Activated naive CD8-positive, alpha-beta T cell treated with anti-CD3 and anti-CD28 coated beads for 36 hours (primary cell): ENCODE measurements at places on chromosomes 6 and 20.

GRCh38 chr6:128731249-128732165 lies 151.4 kb upstream of the LAMA2 start:
- H3K36me3 ChIP-seq = no peaks in the 10 kb centered on the region
- no peak overlapping the region for H3K4me3 ChIP-seq
- peaks cover 3% of the 10 kb centered on the region for H3K4me1 ChIP-seq
- H3K27me3 ChIP-seq = peaks cover 39% of the 10 kb centered on the region
- DNase-seq = no peak

DNA sequence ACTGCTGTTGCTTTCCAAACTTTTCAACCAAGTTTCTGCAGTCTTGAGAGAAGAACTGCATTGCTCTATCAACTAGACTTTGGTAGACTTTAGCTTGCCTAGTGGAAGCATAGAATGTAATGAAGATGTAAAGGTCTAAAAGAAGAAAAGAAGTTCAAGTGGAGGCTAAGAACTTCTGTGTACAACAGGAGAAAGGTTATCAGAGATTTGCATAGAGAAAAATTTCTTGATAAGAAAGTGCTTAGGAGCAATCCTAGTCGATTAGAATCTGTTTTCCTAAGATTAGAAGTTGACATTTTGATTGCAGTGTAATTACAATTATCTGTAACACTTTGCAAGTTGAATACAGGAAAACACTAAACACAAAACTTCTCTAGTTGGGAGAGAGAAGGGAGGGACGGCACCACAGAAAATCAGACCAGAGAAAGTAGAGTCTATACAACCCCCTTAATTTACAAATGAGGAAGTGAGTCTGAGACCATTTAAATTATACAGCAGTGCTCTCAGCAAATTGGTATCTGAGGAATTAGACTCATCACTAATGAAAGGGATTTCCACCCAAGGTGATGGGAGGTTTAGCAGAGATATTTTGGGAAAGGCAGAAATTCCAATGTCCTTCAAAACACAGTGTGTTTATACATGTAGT lies 194.3 kb upstream of the MARCKS start:
- no peak overlapping the region for H3K27ac ChIP-seq
- no peak overlapping the region for H3K4me3 ChIP-seq
- H3K4me1 ChIP-seq = no peaks in the 10 kb centered on the region
- H3K27me3 ChIP-seq = peaks cover 9% of the 10 kb centered on the region
- no peaks in the 10 kb centered on the region for H3K36me3 ChIP-seq
- DNase-seq = no peak

DNA sequence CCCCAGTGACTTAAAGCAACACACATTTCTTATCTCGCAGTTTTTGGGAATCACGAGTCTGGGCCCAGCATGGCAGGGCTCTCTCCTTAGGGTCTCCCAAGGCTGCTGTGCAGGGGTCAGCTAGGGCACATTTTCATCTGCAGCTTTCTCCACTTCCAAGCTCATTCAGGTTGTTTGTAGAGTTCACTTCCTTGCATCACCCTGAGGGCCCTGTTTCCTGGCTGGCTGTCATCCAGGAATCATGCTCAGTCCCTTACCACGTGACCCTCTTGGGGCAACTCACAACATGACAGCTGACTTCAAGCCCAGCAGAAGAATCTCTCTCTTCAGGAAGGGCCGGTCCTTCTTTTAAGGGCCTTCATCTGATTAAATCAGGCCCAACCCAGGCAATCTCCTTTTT lies 21.3 kb downstream of the SNAP25 start:
- DNase-seq = no peak
- H3K4me1 ChIP-seq = no peaks in the 10 kb centered on the region
- no peak overlapping the region for H3K4me3 ChIP-seq
- no peaks in the 10 kb centered on the region for H3K36me3 ChIP-seq
- H3K27me3 ChIP-seq = peaks cover 5% of the 10 kb centered on the region
- no peak overlapping the region for H3K27ac ChIP-seq

- no peaks in the 10 kb centered on the region for H3K27me3 ChIP-seq
- no peak overlapping the region for H3K4me3 ChIP-seq
- no peaks in the 10 kb centered on the region for H3K4me1 ChIP-seq
- H3K27ac ChIP-seq = no peak overlapping the region
These were observed 265.0 kb downstream of the TENT5A start for GRCh38 chr6:81487489-81487888.

GRCh38 chr20:21266191-21266536 lies 37.0 kb upstream of the XRN2 start:
- H3K4me1 ChIP-seq = no peaks in the 10 kb centered on the region
- H3K27me3 ChIP-seq = no peaks in the 10 kb centered on the region
- no peak overlapping the region for H3K4me3 ChIP-seq
- DNase-seq = no peak
- no peaks in the 10 kb centered on the region for H3K36me3 ChIP-seq

DNA sequence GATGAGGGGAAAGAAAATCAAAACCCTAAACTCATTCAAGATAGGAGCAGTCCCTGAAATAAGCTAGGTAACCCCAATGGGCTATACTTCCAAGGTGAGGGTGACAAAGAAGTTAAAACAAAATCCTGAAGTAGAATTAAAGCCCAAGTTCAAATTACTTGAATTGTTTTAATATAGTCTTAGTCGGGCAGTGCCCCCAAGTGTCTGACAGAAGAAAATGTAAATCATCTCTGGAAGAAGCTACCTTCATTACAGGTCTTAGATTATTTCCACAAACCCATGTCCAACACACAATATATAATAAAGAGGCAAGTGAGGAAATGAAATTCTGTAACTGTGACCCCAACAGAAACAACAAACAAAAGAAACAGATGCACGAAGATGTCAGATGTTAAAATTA lies 36.8 kb upstream of the L3MBTL3 start:
- H3K4me3 ChIP-seq = no peak overlapping the region
- peaks cover 5% of the 10 kb centered on the region for H3K36me3 ChIP-seq
- no peak for DNase-seq
- no peak overlapping the region for H3K27ac ChIP-seq

GRCh38 chr20:1784586-1784985 lies 110.6 kb upstream of the SIRPA start:
- no peak overlapping the region for H3K4me3 ChIP-seq
- DNase-seq = no peak
- no peak overlapping the region for H3K27ac ChIP-seq
- peaks cover 38% of the 10 kb centered on the region for H3K27me3 ChIP-seq
- no peaks in the 10 kb centered on the region for H3K4me1 ChIP-seq

- H3K4me1 ChIP-seq = no peaks in the 10 kb centered on the region
- no peaks in the 10 kb centered on the region for H3K36me3 ChIP-seq
- no peak overlapping the region for H3K27ac ChIP-seq
These were observed 81.9 kb upstream of the RREB1 start for GRCh38 chr6:7025861-7026260.

GRCh38 chr20:47133809-47134456 lies 222.6 kb downstream of the ZMYND8 start:
- H3K4me1 ChIP-seq = no peaks in the 10 kb centered on the region
- DNase-seq = no peak
- no peak overlapping the region for H3K4me3 ChIP-seq
- H3K36me3 ChIP-seq = no peaks in the 10 kb centered on the region

GRCh38 chr20:37526238-37526838 lies 1.3 kb downstream of the BLCAP start:
- no peak for DNase-seq
- H3K36me3 ChIP-seq = peaks cover 6% of the 10 kb centered on the region
- peaks cover 44% of the 10 kb centered on the region for H3K4me1 ChIP-seq
- peak overlapping the region; percentile 92 for H3K4me3 ChIP-seq
- peak overlapping the region; percentile 80 for H3K27ac ChIP-seq
- no peaks in the 10 kb centered on the region for H3K27me3 ChIP-seq
